ENCODE measurements at places on chromosomes 2 and 18.

GRCh38 chr2:16629044-16629443 lies 36.6 kb downstream of the CYRIA start:
- DNase-seq, result no peak

- DNase-seq, result no peak
Measured at GRCh38 chr2:12903272-12903671, 186.5 kb downstream of the TRIB2 start.

DNA sequence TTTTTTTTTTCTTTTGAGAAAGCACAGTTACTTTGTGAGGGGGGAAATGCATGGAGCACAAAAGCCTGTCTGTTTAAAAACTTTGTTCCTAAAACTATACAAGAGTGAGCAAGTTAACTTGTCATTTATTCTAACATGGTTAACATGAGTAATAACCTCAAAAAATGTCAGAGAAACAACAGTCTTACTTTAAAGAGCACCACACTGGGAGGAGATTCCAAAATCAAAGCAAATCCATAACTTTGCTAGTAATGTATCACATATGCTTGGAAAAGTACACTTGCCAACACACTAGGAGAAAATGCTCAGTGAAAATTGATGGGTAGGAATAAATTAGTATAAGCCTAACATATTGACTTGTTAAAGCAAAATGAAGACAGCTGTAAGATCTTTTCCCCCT lies 157.1 kb downstream of the PRPF40A start:
- no peak for DNase-seq

- DNase-seq, result no peak
Measured at GRCh38 chr2:105445976-105446375, 47.1 kb upstream of the FHL2 start.

DNA sequence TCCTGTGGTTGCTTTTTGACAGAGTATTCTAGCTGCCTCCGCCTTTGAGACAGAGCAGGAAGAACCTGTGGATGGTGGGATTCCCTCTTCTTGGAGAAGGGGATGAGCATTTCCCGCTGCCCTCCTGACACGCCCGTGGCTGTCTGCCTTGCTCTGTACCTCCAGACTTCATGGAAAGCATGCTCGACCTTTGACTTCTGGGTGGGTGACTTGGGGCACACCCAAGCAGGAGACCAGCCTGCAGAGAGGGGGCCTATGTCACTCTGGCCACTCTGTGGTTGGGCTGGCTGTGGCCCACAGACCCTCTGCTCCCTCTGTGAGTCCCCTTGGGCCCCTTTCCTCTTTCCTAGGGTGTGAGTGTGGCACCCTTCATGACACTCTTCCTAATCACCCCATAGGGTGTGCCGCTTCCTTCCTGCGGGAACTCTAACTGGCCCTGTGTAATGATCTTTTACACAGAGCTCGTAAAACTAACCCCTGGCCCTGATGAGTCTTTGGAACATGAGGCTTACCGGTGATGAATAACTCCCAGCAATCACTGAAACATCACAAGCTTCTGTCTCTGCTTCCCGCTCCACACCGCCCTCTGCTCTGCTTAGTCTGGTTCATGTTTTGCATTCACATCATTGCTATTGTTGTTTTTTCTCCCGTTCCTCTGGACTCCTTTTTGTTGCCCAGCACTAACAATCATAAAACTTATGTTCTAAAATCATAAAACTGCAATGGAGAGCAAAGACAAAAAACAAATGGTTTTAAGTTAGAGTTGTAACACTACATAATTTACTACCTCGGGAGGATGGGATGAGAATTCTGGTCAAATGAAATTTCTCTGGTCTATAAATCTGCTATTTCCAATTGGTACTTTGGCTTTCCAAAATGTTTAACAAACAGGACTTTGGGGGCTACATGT lies 101.1 kb downstream of the SH3YL1 start:
- DNase-seq, result no peak

GRCh38 chr2:137675584-137676327 lies 288.5 kb upstream of the HNMT start:
- DNase-seq, result no peak

DNA sequence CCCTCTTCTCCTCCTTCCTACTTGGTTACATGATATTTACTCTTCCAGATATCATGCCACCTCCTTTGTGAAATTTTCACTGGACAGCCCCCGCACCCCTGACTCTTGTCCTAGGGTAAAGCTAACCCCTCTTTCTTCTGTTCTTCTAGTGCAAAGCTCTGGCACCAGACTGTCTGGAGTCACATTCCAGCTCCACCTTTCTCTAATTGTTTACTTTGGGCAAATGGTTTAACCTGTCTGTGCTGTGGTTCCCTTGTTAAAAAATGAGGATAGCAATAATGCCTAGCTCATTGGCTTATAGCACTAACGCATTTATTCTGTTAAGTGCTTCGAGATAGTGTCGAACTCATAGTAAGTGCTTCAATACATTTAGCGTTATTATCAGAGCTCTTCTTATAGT lies 306.2 kb downstream of the ALK start:
- no peak for DNase-seq

GRCh38 chr2:33680644-33681363 lies 81.7 kb upstream of the FAM98A start:
- peak; percentile 25 for DNase-seq

GRCh38 chr2:14752295-14752694 lies 119.8 kb downstream of the LRATD1 start:
- DNase-seq, result no peak

DNA sequence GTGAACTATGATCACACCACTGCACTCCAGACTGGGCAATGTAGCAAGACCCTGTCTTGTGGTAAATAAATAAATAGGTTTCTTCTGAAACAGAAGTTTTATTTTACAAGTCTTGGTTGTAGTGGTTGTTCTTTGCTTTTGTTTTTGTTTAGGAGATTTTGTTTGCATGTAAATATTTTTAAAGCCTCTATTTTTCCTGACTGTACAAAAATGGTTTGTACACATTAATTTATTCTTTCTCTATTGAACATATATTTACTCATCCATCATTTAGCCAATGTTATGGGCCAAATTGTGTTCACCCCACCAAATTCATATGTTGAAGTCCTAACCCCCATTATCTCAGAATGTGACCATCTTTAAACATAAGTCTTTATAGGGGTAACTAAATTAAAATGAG lies 580.1 kb downstream of the EPHA4 start:
- DNase-seq, result no peak

- DNase-seq, result no peak
Measured at GRCh38 chr18:3554091-3554601, 104.2 kb downstream of the TGIF1 start.

DNA sequence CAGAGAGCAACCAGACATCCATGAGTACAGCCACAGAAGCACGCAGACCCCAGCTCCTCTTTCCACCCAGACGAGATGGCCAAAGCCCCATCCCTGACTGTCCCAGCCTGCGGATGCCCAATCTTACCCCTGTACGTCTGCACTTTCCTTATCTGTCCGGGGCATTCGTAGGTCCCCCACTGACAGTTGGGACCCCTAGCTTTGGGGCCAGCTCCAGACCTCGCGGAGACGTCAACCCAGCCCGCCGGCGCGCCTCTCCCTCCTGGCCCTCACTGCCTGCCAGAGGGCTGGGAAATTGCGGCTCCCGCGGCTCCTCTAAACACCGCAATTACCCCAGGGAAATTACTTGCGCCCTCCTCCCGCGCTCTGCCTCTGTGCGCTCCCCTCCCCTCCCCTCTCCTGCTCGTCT lies 2.3 kb downstream of the ECEL1 start:
- no peak for DNase-seq

GRCh38 chr18:49794743-49795142 lies 18.6 kb downstream of the ACAA2 start:
- no peak for DNase-seq

DNA sequence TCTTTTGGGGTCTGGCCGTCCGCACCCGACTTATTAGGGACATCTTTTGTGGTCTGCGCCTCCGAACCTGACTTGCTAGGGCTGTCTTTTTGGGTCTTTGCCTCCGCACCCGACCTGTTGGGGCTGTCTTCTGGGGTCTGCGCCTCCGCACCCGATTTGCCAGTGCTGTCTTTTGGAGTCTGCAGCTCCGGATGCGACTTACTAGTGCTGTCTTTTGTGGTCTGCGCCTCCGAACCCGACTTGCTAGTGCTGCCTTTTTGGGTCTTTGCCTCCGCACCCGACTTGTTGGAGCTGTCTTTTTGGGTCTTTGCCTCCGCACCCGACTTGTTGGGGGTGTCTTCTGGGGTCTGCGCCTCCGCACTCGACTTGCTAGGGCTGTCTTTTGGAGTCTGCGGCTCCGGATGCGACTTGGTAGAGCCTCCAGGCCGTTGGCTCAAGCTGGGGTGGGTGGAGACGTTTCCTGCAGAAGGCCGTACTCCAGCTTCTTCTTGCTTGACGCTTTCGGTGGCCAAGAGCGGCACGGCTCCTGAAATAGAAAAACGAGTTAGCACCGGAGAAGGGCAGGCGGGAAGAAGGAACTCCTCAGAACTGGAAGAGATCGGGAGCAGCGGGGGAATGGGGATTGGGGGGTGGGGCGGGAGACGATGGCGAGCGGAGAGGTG lies 498 bp downstream of the TGOLN2 start:
- peak; percentile 85 for DNase-seq

GRCh38 chr2:8061219-8061618 lies 620.6 kb upstream of the ID2 start:
- DNase-seq, result no peak

- no peak for DNase-seq
Measured at GRCh38 chr2:165594935-165595255, 125.4 kb downstream of the CSRNP3 start.

DNA sequence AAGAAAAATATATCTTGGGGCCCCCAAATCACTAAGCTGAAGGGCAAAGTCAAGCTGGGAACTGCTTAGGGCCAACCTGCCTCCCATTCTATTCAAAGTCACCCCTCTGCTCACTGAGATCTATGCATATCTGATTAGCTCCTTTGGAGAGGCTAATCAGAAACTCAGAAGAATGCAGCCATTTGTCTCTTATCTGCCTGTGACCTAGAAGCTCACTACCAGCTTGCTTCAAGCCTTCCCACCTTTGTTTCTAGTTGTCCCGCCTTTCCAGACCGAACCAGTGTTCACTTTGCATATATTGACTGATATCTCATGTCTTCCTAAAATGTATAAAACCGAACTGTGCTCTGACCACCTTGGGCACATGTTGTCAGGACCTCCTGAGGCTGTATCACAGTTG lies 479.4 kb downstream of the METTL4 start:
- no peak for DNase-seq

DNA sequence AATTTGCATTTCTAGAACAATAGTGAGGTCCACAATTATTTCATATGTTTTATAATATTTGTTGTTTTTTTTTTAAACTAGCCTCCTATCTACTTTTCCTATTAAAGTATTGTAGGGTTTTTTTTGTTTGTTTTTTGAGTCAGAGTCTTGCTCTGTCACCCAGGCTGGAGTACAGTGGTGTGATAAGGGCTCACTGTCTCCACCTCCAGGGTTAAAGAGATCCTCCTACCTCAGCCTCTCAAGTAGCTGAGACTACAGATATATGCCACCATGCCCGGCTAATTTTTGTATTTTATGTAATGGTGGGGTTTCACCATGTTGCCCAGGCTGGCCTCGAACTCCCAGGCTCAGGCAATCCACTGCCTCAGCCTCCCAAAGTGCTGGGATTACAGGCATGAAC lies 122.5 kb downstream of the SLC39A10 start:
- DNase-seq, result no peak

- peak; percentile 62 for DNase-seq
Measured at GRCh38 chr18:10405014-10405493, 49.4 kb upstream of the APCDD1 start.

DNA sequence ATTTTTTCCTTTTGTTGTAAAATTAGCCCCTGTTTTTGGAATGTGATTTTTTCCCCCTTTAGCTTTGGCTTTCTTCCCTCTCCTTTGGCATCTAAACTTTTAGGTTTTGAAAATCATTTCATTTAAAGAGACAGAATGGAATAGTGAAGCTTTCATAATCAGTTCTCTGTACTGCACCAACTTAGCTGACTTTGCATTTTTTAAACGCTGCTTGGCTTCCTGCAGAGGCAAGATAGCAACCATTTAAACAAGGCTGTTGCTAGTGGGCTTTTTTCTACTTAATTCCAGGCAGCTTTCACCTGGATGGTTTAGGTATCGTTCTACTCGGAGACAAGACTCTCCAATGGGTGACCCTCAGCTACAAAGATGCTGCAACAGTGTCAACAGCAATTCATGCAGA lies 267.9 kb upstream of the PKDCC start:
- no peak for DNase-seq

DNA sequence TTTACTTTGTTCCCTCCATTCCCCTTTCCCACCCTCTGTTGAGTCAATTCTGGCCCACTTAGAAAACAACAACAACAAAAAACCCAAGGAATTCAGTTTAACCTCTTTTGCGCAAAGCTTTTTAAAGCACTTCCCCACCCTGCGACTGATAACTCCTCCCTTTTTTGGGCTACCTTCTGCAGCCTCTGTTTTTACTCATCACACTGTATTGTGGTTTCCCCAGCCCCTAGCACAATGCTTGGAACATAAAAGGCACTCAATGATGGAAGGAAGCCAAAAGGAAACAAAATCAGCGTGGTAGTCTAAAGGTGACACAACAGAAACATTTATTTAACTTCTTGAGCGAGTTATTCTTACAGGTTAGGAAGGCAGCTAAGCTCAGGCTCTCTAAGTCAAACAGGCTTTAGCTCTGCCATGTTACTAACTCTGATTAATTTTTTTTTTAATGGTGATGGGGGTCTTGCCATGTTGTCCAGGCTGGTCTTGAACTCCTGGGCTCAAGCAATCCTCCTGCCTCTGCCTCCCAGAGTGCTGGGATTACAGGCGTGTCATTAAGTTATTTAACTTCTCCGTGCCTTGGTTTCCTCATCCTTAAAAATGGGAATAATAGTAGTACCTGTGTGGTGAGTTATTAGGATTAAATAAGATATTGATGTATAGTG lies 1.3 kb downstream of the CEP68 start:
- no peak for DNase-seq

- no peak for DNase-seq
Measured at GRCh38 chr2:134452042-134452733, 198.3 kb downstream of the MGAT5 start.

GRCh38 chr2:190121971-190122370 lies 59.4 kb upstream of the MSTN start:
- no peak for DNase-seq

DNA sequence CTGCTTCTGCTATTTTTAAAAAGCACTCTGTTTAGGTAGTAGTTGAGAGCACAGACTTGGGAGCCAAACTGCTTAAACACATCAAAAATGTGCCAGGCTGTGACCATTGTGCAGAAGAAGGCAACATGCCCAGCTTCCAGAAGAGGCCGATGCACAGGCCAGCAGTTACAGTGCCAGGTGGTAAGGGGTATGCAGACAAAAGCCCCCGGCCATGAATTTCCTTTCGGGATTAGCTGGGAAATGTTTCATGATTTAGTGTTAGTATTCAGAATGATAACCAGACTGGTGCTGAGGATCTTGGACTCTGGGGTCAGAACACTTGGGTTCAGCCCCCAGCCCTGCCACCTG lies 40.0 kb upstream of the ATG16L1 start:
- no peak for DNase-seq

- DNase-seq, result no peak
Measured at GRCh38 chr2:166380615-166381014, 4.9 kb upstream of the SCN9A start.

DNA sequence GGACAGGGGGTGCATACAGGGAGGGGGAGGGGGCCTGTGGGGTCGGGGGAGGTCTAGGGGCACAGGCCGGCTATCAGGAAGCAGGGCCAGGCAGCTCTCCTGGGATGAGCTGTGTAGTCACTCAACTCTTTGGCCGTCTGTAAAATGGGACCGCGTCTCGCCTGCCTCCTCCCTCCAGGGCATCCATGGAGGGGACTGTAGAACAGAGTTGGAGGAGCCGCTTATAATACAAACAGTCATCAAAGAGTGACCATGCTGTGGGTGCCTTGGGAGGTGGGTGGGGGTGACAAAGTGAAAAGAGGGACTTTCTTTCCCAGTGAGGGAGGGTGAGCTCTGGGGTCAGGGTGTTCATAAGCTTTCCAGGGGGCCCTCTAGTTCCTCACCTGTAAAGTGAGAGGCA lies 169.6 kb upstream of the HAAO start:
- no peak for DNase-seq
